ENCODE measurements at places on chromosomes 4 and X.

- DNase-seq: no peak
These were observed 44.5 kb downstream of the MGST2 start for GRCh38 chr4:139710073-139710472.

DNA sequence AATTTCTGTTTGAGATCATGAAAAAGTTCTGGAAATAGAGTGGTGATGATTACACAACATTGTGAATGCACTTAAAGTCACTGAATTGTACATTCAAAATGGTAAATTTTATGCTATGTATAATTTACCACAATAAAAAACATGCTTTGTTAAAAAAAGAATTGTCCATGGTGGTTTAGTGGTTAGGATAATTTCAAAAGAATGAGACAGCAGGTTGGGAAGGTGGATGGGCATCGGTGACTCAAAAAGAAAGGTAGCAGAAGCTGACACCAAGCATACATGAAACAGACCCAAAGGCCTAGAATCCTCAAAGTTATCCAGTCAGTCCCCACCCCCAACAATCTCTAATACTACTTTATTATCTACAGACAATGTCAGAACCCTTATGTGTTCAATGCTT, 91.1 kb downstream of the MSN start:
- DNase-seq: no peak

GRCh38 chr4:55475394-55476243, 71.1 kb downstream of the CLOCK start:
- no peak for DNase-seq

DNA sequence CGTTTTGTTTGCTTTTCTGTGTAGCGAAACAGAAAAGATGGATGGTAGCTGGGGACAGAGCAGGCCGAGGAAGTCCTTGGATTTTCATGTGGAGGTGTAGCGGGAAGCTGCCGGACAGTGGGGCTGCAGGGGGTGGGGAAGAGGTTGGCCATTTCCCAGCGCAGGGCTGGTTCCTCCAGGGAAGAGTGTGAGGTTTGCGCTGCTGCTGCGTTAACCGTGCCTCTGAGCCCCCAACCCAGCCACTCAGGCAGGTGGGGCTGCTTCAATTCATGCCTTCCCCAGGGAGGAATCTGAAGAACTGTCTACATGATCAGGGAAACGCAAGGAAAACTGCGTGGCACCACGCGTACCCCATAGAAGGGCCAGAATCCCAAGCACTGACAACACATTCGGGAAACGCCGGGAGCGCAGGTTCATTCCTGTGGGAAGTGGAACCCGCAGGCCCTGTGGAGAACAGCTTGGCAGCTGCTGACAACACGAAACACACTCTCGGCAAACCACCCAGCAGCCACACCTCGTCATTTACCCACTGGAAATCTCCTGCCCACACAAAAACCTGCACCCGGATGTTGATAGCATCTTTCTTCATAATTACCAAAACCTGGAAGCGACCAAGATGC, 57.7 kb downstream of the PCGF3 start:
- no peak for DNase-seq

GRCh38 chrX:14476205-14476604, 53.1 kb upstream of the GLRA2 start:
- no peak for DNase-seq

DNA sequence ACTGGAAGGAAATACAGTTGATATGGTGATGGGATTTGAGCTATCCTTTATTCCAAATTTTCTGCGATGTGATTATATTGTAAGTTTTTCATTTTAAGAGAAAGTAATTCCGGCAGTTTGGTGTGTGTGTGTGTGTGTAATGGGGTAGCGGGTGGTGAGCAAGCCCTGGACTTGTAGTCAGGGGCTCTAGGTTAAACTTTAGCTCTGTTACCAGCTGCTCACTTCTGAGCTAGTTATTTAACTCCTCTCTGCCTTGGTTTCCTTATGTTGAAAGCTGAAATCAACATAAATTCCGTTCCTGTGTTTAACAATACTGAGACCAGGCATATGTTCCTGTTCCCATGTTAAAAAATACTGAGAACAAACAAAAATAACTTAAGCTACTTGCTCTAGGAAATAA, 174.1 kb upstream of the CASK start:
- no peak for DNase-seq

- DNase-seq: no peak
These were observed 1.5 kb downstream of the RADX start for GRCh38 chrX:106613277-106613676.

DNA sequence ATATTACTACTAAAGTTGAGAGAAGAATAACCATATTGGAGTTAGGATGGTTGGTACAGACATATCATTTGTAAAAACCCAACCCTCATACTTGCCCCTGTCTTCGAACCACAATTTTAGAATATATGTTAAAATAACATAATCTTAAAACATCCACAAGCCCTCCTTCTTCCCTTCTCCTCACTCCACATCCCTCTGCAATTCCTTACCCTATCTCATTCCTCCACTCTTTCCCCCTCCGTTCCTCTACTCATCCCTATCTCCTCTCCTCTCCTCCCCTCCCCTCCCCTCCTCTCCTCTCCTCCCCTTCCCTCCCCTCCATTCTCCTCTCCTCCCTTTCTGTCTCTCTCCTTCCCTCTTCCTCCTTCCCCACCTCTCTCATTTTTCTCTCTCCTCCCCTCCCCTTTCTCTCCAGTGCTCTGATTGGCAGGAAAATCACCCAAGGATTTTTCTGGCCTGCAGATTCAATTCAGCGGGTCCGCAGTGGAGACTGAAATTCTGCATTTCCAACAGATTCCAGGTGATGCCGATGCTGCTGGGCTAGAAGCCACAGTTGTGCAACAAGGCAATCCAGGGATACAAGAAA, 17.4 kb upstream of the ODAM start:
- no peak for DNase-seq

- no peak for DNase-seq
These were observed 314.7 kb downstream of the LDB2 start for GRCh38 chr4:16583764-16584163.

DNA sequence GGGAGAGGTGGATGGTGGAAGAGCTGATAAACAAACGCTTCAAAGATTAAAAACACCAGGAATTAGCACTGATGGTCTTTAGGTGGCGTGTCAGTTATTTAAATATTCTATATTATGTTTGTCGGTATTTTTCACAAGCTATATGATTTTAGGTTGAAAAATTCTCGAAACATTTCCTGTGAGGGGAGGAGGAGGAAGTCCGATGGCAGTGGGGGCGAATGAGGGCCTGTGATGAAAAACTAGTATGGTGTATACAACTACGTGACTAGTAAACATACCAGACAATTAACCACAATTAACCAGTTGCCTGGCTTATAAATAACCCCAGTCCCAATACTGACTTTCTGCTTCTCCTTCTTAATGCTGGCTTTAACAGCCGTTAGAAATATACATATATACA, 595 bp upstream of the NAP1L2 start:
- no peak for DNase-seq

DNA sequence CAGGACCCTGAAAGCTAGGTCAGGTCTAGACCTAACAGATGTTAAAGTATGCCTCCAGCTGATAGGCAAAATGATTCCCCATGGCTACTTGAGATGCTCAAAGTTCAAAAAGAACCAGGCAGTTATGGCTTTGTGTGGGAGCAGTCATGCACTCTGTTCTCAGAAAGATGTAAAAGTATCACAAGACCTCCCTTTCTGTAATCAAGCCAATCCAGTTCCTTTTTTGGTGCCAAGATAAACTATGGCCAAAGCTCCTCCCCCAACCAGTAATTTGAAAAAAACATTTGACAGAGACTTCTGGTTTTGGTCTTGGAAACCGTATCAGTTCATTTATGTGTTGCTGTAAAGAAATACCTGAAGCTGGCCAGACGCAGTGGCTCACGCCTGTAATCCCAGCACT, 340.9 kb downstream of the CHIC1 start:
- DNase-seq: no peak

DNA sequence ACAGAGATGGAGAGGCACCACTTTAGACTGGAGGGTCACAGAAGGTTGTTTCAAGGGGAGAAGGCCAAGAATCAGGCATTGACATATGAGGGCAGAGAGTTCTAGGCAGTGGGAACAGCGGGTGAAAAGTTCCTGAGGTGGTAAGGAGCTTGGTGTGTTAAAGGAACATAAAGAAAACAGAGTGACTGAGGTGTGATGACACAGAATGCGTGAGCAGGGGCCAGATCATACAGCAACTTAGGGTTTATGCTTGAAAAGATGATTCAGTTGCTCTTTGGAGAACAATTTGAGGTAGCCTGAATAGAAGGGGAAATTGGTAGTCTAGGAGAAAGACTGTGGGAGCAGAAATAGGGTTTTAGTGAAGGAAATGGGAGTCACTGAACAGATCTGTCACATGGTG, 179.2 kb downstream of the AMELX start:
- no peak for DNase-seq

DNA sequence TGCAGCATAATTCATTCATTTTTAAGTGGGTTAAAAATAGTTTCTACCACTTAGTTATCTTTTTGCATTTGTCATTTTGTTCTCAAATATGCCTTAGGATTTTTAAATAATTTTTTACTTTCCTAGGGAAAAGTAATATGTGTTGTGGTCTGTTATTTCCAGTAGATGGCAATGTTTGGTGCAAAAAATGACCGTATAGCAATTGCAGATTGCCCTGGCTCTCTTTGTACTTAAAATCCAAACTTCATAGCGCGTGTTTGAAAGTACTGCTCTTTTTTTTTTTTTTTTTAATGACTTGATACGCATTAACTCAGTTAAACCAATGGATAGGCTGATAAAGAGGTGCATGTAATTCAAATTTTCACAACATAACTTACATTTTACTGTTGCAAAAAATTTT, 74.4 kb upstream of the RBMX start:
- DNase-seq: no peak

GRCh38 chr4:124067046-124067445, 645.5 kb downstream of the ANKRD50 start:
- DNase-seq: no peak

- DNase-seq: no peak
These were observed 42.2 kb downstream of the AKAP4 start for GRCh38 chrX:50158593-50158992.

DNA sequence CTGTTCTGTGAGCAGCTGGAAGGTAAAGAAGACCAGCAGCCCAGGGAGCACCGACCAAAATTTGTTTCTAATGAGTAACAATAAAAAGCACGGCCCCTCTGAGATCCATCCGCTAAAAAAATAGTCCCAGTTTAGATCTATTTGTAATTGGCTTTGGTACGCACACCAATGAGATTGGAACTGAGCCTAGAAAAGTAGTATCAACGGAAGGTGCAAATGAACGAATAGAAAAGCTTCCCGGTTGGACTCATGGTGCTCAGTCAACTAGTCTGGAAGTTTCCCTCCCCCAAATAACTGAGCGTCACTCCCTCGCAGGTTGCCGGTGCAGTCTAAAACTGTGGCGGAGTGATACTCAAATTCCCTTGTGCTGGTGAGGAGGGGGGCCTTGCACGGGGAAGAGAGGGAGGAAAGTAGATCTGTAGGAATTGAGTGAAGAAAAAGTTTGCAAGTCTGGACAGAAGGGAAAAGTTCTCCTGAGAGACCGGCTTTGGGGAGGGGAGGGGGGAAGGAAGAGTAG, at the start of gene COL4A5:
TSS of gene COL4A5 (plus strand) at position 413 of the 517 bp plus-strand sequence. CDS start 288 bp downstream, outside the sequence.
- DNase-seq: no peak

DNA sequence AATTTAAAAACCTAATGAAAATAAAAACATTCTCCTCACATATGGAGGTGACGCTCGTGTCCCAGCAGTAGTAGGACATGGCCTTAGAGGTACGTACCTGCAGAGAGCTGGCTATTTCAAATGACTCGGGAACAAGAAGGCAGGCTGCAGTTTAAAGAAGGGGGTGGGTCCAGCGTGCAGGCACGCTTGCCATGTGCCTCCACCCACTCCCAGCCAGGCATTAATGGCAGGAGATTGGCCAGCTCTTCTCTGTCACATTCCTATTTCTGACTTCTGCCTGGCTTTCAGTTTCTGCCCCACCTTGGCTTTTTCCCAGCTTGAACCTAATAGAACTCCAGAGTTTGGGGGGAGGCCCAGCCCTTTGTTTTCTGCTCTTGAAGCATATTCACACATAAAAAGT, 17.2 kb downstream of the PDHA1 start:
- no peak for DNase-seq

GRCh38 chr4:79757600-79757999, 315.4 kb downstream of the ANTXR2 start:
- DNase-seq: no peak

- no peak for DNase-seq
These were observed 131.0 kb downstream of the COX18 start for GRCh38 chr4:72938516-72938915.

DNA sequence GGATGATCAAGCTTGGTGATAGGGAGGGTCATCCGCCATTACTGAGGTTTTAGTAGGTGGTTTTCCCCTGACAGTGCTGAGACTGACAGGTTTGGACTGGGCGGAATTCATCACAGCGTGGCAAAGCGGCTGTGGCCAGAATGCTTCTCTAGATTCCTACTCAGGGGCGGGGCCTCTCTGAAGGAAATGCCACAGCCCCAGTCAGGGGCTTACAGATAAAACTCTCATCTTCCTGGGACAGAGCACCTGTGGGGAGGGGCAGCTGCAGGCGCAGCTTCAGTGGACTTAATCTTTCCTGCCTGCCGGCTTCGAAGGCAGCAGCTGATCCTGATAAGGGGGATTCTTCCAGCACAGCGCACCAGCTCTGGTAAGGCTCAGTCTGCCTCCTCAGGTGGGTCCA, 316.7 kb downstream of the RPA4 start:
- no peak for DNase-seq

GRCh38 chr4:186104114-186104889, at the start of gene FAM149A:
FAM149A (plus strand) TSS chr4:186104704.
- peak; percentile 38 for DNase-seq

DNA sequence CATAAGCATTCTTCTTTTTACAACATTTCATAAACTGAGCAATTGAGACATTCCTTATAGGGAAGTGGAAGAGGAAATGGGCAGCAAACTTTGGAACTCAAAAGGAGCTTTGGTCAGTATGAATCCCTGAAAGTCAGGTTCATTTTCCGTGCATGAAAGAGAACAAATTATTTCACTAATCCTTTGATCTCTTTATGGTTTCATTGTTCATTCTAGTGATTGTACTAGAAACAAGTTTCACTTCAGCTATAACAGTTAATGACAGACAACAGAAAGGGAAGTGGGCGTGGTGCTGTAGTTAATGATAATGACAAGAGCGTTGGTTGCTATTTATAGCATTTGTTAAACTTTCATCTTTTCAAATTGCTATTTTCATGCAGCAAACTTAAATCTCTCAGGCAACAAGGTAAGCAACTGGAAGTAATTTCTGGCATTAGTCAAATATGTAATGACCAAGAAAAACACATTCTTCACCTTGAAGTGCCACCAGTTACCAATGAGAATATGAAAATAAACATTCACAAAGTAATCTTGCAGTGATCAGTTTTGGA, 98.4 kb downstream of the AREG start:
- DNase-seq: no peak

- no peak for DNase-seq
These were observed 7.1 kb upstream of the RGS12 start for GRCh38 chr4:3285558-3286334.

DNA sequence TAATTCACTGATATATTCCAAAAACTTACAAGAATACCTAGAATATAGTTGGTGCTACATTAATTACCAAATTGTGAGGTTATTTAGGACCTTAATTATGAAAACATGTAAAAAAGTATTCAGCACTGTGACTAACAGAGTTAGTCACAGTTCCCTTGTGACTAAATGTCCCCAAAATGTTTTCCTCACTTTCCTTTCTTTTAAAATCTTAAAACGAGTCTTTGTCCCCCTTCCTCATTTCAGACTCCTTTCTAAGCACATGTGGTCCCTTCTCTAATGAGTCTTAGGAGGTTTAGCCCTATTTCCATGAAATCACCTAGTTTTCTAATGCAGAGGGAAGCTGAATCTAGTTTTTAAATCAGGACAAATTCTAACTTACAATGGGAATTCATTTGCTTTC, 175.0 kb downstream of the PPP3CA start:
- DNase-seq: no peak

GRCh38 chrX:153414856-153415510, 3.7 kb downstream of the ZFP92 start:
- DNase-seq: no peak
